Effector memory CD8-positive, alpha-beta T cell (primary cell): ENCODE measurements at places on chromosomes 2 and 18.
A peak's percentile ranks its signal among the peaks of the same experiment; 100 is the strongest.

DNA sequence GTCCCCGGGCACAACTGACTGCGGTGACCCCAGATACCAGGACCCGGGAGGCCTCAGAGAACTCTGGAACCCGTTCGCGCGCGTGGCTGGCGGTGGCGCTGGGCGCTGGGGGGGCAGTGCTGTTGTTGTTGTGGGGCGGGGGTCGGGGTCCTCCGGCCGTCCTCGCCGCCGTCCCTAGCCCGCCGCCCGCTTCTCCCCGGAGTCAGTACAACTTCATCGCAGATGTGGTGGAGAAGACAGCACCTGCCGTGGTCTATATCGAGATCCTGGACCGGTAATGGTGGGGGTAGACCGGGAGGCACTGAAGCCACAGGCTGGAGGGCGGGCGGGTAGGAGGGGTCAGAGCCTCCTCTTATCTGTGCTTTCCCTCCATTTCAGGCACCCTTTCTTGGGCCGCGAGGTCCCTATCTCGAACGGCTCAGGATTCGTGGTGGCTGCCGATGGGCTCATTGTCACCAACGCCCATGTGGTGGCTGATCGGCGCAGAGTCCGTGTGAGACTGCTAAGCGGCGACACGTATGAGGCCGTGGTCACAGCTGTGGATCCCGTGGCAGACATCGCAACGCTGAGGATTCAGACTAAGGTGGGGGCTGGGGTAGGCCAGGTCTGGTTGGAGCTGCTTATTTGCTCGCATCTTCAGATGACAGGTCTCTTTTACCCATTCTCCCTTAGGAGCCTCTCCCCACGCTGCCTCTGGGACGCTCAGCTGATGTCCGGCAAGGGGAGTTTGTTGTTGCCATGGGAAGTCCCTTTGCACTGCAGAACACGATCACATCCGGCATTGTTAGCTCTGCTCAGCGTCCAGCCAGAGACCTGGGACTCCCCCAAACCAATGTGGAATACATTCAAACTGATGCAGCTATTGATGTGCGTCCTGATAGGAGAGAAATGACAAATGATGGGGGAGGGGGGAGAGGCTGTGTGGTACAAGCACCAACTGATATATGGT is 780 bp downstream of the HTRA2 start:
- DNase-seq: peak; percentile 72

- DNase-seq: no peak
Measured at GRCh38 chr2:34102339-34102738, 503.2 kb upstream of the FAM98A start.

GRCh38 chr18:1017227-1018058 is 112.8 kb downstream of the ADCYAP1 start:
- DNase-seq: no peak

DNA sequence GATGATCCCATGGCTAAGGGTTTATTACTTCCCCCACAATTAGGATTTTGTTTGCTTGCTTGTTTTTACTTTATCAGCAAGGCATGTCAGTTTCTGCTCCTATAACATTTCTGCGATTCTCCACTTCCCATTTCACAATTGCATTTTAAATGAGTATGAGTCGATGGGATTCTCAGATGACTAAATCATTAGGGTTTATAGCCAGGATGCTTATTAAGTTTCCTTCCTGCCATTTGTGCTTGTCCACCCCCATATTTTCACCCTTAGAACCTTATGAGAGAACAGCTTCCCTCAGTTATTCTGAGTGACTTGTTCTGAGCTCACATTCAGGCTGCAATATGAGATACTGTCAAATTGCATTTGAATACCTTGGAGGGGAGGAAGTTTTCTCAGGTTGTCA is 37.9 kb upstream of the C1GALT1C1L start:
- DNase-seq: no peak

GRCh38 chr18:9782073-9782857 is 74.2 kb downstream of the RAB31 start:
- DNase-seq: no peak

DNA sequence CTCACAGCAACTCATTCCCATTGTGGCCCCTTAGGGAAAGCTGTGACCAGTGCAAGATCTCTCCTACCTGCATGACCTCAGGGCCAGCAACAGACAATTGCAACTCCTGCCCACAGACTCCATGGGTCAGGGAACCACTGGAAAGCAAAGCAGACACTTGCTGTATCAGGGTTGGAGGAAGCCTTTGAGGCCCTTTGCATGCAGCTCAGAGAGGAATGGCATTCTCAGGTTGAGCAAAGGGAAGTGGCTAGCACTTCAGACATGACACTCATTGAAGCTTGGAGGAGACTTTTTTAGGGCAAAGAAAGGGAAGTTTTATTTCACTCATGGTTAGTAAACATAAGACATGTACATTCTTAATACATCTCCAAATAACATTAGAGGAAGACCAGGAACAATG is 22.1 kb downstream of the IL1F10 start:
- DNase-seq: no peak

DNA sequence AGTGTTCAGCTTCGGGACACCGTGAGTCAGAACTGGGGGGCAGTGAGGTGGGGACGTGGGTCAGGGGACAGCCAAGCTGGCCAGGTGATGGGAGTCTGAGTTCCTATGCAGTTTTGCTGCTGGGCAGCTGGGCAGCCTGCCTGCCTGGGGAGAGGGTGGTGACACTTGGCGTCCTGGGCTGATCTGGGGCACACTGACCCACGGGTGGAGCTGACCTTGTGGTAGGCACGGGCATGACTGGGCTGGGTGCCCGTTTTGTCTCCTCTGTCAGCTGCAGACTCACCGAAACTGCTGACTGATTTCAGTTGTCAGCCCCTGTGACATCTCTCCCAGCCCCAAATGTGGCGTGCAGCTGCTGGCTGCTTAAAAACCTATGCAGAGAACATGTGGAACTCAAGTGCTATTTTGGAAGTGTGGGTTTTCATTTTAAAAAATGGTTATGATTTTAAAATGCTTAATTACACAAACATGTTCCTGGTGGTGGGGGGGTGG is 32.6 kb upstream of the E2F6 start:
- no peak for DNase-seq

DNA sequence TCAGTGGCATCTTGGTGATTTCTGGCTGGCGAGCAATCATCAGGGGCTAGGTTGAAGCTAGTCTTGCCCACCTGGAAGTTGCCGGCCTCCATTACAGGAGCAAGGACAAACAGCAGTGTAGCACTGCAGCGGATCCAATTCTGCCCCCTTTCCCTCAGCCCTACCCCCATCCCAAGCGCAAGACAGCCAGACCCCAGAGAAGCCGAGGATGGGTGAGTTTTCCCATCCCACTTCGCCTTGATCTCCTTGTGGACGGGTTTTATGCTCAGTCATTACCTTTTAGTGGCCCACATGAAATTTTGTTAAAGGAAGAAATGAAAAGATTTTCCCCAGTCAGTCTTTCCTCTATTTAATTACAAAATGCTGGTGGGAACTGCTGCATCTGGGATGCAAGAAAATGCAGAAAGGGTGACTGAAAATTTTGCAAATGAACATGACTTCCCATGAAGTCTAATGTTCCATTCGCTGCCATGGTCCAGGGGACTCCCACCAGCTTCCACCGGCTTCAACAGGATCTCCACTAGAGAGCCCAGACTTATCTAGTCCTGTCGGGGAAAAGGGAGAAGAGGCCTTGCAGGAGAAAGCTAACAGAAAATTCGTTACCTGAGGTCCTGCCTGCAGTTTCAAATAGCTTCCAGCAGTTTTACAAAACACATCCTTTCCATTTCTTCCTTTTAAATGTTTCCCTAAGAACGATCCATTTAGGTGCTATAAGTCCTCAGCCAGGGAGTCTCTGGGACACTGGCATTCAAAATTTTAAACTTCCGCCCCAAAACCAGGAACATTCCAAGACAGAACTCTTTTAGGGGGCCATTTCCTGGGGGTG is 1.9 kb upstream of the HOXD9 start:
- DNase-seq: no peak

GRCh38 chr2:230781130-230781797 is 68.6 kb downstream of the CAB39 start:
- DNase-seq: peak; percentile 47
